Muscle of leg (tissue), 16 donors: ENCODE measurements at places on chromosomes 4 and X. TPM values are rescaled to one million over a fixed set of nuclear protein-coding genes. Genes with fewer than 3 reads are reported as not detected.

NPY1R gene
- polyA plus RNA-seq, result 4.9 TPM

DNA sequence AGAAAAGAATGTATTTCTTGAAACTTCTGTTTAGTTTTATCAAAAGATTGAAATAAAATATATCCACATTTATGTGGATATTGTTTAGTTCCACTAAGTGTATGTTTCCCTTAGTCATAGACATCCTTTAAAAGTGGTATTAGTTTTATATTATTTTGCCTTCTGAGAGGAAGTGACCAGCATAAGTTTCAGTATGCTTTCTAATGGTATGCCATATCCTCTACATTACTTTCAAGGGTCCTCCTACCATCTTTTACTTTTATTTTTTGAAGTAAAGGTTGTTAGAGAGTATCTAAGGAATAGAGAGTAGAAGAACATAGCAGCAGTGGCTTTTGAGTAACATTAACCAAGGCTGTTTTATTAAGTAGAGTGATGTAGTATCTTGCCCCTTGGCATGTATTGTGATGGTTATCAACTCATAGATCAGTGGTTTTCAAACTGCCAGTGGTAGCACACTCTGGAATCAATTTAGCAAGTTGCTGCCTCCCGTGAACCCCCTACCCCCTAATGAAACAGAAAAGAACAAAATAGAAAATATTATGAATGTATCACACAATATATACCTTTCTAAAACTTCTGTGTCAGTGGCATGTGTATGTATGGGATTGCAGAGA is 44.8 kb downstream of the RBPJ start:
- DNase-seq, result no peak

- no peak for DNase-seq
Observed at GRCh38 chr4:153452658-153453378, 13.3 kb upstream of the TMEM131L start.

DNA sequence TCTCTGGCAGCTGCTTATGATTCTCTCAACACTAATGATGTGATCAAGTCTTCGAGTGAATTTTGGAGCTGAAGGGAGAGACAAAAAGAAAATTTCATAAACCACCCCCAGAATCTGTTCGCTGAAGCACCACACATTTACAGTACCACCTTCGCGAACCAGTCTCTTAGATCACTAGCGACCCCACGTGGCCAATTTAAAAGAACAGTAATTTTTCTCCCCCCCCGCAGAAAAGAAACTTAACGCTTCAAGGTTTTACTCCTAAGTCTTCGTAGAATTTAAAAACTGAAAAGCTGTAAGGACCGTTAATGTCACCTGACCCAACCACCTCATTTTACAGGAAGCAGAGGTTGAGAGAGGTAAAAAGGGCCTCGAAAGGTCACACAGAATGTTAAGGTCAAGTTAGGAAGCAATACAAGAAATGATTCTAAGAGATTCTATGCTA is 187.5 kb downstream of the QDPR start:
- DNase-seq, result peak; percentile 81

DNA sequence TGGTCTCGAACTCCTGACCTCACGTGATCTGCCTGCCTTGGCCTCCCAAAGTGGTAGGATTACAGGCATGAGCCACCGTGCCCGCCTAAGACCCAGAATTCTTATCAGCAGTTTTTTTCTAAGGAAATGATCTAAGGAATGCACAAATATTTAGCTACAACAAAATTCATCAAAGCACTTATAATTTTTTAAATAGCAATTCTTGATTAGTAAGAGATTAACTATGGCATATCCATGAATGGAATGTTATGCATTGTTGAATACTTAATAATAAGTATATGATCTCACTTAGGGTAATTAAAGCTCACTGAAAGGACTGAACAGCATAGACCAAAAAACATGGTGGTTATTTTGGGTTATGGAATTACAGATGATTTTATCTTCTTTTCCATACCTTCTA is 18.4 kb downstream of the CENPU start:
- DNase-seq, result no peak

NUP54 gene
- 43.1 TPM for polyA plus RNA-seq

- no peak for DNase-seq
Observed at GRCh38 chr4:31290836-31291235, 570.7 kb downstream of the PCDH7 start.
